Esophagus squamous epithelium (tissue), 5 donors: ENCODE measurements at places on chromosomes 11 and 22.

DNA sequence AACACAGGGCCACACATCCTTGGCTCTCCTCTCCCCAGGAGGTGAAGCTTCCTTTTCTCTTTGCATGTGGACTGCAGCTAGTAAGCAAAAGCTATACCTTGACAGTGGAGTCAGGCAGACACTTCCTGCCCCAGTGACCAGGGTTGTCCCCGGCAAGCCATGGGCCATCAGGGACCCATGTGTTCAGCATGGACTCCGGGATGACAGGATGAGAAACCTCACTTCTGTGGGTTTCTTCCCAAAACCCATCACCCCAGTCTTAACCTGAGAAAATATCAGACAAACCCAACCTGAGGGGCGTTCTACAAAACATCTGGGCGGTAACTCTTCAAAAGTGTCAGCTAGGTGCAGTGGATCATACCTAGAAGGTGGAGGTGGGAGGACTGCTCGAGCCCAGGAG is 40.2 kb downstream of the GNB1L start:
- DNase-seq = no peak
- no peak overlapping the region for H3K27ac ChIP-seq
- H3K4me1 ChIP-seq = peaks cover 8% of the 10 kb centered on the region
- H3K36me3 ChIP-seq = no peaks in the 10 kb centered on the region
- no peaks in the 10 kb centered on the region for H3K27me3 ChIP-seq

GRCh38 chr11:10455637-10456487 is 798 bp downstream of the AMPD3 start:
- no peaks in the 10 kb centered on the region for H3K27me3 ChIP-seq
- no peaks in the 10 kb centered on the region for H3K36me3 ChIP-seq
- peaks cover 66% of the 10 kb centered on the region for H3K4me1 ChIP-seq
- H3K4me3 ChIP-seq = peak overlapping the region; percentile 56

- no peaks in the 10 kb centered on the region for H3K36me3 ChIP-seq
- DNase-seq = no peak
- no peak overlapping the region for H3K4me3 ChIP-seq
- H3K27me3 ChIP-seq = no peaks in the 10 kb centered on the region
These were observed 9.0 kb upstream of the MALAT1 start for GRCh38 chr11:65489706-65490320.

DNA sequence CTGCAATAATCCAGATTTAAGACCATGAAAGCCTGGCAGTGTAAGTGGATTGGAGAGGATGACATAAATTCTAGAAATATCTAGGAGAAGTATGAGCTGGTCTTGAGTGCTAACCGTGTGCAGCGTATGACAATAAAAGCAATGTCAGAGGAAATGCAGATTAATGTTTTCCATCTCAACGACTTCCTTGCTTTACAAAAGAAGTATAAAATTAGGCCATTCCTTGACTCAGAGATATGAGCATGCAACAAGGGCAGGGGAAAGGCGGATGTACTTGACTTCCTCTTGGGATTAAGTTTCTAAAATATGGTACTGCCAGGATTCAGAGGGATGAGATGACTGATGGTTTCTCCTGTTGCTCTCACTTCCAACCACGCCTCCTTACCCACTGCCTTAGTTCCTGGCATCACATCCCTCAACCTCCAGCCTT is 32.3 kb downstream of the ADAMTS15 start:
- no peak for DNase-seq
- H3K4me3 ChIP-seq = no peak overlapping the region
- no peaks in the 10 kb centered on the region for H3K27me3 ChIP-seq
- peaks cover 18% of the 10 kb centered on the region for H3K4me1 ChIP-seq
- H3K27ac ChIP-seq = no peak overlapping the region

- H3K4me1 ChIP-seq = no peaks in the 10 kb centered on the region
- H3K36me3 ChIP-seq = peaks cover 12% of the 10 kb centered on the region
- no peak overlapping the region for H3K27ac ChIP-seq
These were observed 22.4 kb upstream of the CRYBB3 start for GRCh38 chr22:25177226-25177625.

GRCh38 chr11:74844072-74844471 is 95.4 kb downstream of the RNF169 start:
- peaks cover 91% of the 10 kb centered on the region for H3K36me3 ChIP-seq
- no peak for DNase-seq
- H3K4me3 ChIP-seq = no peak overlapping the region
- no peaks in the 10 kb centered on the region for H3K27me3 ChIP-seq

GRCh38 chr11:66136752-66137123 is 66.7 kb downstream of the PACS1 start:
- H3K27me3 ChIP-seq = no peaks in the 10 kb centered on the region
- H3K4me3 ChIP-seq = no peak overlapping the region
- H3K27ac ChIP-seq = no peak overlapping the region
- no peaks in the 10 kb centered on the region for H3K36me3 ChIP-seq
- no peaks in the 10 kb centered on the region for H3K4me1 ChIP-seq

DNA sequence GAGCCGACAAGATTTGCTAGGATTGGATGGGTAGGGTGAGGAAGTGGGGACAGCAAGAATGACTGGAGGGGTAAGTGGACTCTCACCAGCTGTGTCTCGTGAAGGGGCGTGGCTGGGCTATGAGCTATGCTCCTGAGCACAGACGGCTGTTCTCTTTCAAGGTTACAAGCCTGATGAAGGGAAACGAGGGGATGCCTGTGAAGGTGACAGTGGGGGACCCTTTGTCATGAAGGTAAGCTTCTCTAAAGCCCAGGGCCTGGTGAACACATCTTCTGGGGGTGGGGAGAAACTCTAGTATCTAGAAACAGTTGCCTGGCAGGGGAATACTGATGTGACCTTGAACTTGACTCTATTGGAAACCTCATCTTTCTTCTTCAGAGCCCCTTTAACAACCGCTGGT is 19.9 kb downstream of the F2 start:
- peaks cover 5% of the 10 kb centered on the region for H3K36me3 ChIP-seq
- no peaks in the 10 kb centered on the region for H3K4me1 ChIP-seq

- no peaks in the 10 kb centered on the region for H3K4me1 ChIP-seq
- H3K36me3 ChIP-seq = no peaks in the 10 kb centered on the region
- no peak overlapping the region for H3K4me3 ChIP-seq
- peaks cover 13% of the 10 kb centered on the region for H3K27me3 ChIP-seq
- no peak for DNase-seq
These were observed 45.0 kb downstream of the LINC01488 start for GRCh38 chr11:69526453-69526810.

GRCh38 chr11:130133716-130134115 is 25.9 kb upstream of the ST14 start:
- DNase-seq = no peak
- no peak overlapping the region for H3K4me3 ChIP-seq
- H3K27ac ChIP-seq = no peak overlapping the region
- H3K27me3 ChIP-seq = no peaks in the 10 kb centered on the region

- no peaks in the 10 kb centered on the region for H3K36me3 ChIP-seq
- no peak for DNase-seq
These were observed 22.4 kb upstream of the FZD4 start for GRCh38 chr11:86977441-86978050.

DNA sequence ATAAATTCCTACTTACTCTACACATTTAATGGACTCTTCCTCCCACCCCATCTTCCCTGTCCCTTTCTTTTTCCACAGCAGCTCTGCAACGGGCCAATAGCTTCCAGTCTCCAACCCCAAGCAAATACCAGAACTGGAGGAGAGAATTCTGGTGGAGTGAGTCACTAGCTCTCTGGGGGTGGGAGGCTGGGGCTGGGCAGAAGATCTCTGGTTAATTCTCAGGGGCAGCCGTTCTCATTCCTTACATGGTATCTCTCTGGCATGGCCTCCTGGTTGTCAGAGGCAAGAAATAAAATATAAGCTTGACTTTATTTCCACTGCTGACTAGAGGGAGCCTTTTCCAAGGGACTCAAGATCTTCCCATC is 90.4 kb upstream of the PARVA start:
- no peak for DNase-seq
- H3K27ac ChIP-seq = peak overlapping the region; percentile 77
- no peak overlapping the region for H3K4me3 ChIP-seq
- H3K4me1 ChIP-seq = peaks cover 18% of the 10 kb centered on the region

DNA sequence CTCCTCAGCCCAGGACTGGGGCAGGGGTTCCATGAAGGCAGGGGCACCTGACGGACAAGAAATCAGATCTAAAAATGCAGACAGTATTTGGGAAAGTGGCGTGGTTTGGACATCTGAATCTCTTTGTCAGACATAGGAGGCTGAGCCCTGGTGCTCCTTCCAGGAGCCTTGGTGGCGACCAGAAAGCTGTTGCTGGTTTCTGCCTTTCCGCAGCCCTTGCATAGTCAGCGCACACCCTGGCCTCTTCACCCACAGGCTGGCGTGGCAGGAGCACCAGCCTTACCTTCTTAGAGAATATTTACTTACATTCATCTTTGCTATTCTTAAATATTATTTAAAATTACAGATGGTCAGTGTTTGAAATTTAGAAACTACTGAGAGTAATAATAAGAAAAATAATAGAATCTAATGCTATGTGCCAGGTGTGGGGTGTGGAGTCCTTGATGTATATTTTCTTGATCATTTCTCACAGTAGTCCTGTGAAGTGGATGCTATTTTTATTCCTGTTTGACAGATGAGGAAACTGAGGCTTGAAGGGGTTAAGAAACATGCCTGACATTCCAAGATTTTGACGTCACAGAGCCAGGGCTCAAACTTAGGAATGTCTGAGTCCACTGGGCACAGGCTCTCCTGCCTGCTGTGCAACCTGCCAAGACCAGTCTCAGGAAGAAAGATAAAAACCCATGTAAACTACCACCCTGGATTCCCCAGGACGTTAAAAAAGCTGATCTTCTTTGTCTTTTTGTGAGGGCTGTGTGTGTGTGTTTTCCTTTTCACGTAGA is 51.6 kb downstream of the TBC1D22A start:
- no peaks in the 10 kb centered on the region for H3K36me3 ChIP-seq
- H3K4me1 ChIP-seq = peaks cover 32% of the 10 kb centered on the region
- no peak overlapping the region for H3K4me3 ChIP-seq
- no peak for DNase-seq
- H3K27me3 ChIP-seq = no peaks in the 10 kb centered on the region

GRCh38 chr22:25919452-25919851 is 177.5 kb downstream of the MYO18B start:
- H3K27me3 ChIP-seq = no peaks in the 10 kb centered on the region
- DNase-seq = no peak

GRCh38 chr22:42549331-42550060 is 4.3 kb upstream of the SERHL2 start:
- H3K27ac ChIP-seq = no peak overlapping the region
- peaks cover 6% of the 10 kb centered on the region for H3K4me1 ChIP-seq
- no peak overlapping the region for H3K4me3 ChIP-seq
- no peak for DNase-seq

DNA sequence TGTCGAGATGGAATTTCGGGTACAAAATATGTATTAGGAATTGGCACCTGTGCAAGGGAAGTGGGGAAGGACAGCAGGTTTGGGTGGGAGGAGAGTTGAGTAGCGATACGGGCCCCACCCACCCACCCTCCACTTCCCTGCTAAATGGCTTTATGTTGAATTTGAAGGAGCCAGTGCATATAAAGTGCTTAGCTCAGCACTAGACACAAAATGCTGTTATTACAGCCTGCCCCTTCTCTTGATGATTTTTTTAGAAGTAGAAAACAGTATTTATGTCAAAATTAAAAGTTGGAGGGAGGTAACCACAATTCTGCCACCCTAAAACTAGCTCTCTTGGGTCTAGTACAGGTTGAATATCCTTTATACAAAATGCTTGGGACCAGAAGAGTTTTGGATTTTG is 59.3 kb upstream of the SUSD2 start:
- peaks cover 14% of the 10 kb centered on the region for H3K36me3 ChIP-seq
- H3K4me1 ChIP-seq = no peaks in the 10 kb centered on the region
- DNase-seq = no peak
- no peak overlapping the region for H3K27ac ChIP-seq

DNA sequence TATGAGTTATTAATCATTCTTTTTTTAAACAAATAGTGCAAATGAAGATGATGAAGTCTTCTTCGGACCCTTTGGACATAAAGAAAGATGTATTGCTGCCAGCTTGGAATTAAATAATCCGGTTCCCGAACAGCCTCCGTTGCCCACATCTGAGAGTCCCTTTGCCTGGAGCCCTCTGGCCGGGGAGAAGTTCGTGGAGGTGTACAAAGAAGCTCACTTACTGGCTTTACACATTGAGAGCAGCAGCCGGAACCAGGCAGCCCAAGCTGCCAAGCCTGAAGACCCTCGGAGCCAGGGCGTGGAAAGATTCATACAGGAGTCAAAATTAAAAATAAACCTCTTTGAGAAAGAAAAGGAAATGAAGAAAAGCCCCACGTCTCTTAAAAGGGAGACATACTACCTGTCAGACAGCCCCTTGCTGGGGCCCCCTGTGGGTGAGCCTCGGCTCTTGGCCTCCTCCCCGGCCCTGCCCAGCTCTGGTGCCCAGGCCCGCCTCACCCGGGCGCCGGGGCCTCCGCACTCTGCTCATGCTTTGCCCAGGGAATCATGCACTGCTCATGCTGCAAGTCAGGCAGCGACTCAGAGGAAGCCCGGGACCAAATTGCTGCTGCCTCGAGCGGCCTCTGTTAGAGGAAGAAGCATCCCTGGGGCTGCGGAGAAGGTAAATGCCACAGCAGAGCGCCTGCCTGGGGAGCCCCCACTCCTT is 11.8 kb downstream of the GTSE1 start:
- H3K36me3 ChIP-seq = no peaks in the 10 kb centered on the region
- no peaks in the 10 kb centered on the region for H3K4me1 ChIP-seq
- no peak overlapping the region for H3K27ac ChIP-seq
- no peaks in the 10 kb centered on the region for H3K27me3 ChIP-seq
- DNase-seq = no peak
- H3K4me3 ChIP-seq = no peak overlapping the region

DNA sequence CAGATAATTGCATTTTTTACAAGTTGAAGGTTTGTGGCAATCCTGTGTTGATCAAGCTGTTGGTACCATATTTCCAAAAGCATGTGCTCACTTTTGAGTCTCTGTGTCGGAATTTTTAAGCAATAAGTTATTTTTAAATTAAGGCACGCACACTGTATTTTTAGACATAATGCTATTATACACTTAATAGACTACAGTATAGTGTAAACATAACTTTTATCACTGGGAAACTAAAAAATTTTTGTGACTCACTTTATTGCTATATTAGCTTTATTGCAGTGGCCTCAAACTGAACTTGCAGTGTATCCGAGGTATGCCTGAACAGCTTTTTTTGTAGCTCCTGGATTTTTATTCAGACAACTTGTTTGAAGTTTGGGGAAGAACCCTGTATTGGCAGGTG is 31.3 kb upstream of the RRM1 start:
- no peak overlapping the region for H3K4me3 ChIP-seq
- no peak for DNase-seq
- H3K27ac ChIP-seq = no peak overlapping the region
- H3K27me3 ChIP-seq = no peaks in the 10 kb centered on the region
- H3K36me3 ChIP-seq = peaks cover 71% of the 10 kb centered on the region
